ENCODE measurements at places on chromosomes 2 and 18. TPM values are rescaled to one million over a fixed set of nuclear protein-coding genes. Genes with fewer than 3 reads are reported as not detected.

The RAB1A gene
- 143 TPM for total RNA-seq

The UNC80 gene
- total RNA-seq = not detected

The FAHD2B gene
- 9.4 TPM for total RNA-seq

The PLCL1 gene
- total RNA-seq = 0.31 TPM

DNA sequence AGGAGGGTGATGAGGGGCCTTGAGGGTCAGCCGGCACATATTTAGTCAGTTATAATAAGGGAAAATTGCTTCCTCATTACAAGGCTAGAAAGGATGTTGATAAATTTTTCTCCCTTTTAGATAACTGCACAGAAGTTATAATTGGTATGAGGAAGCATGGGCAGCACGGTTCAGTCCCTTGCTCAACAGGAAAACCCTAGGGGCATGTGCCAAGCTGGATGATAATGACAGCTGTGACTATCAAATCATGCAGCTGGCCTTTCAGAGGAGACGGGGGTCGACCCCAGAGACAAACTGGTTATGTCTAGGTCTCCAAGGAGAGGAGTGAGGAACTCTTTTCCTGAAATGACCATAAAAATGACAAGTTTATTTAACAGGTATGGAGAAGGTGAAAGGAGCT, 448.1 kb upstream of the VRK2 start:
- DNase-seq = no peak

DNA sequence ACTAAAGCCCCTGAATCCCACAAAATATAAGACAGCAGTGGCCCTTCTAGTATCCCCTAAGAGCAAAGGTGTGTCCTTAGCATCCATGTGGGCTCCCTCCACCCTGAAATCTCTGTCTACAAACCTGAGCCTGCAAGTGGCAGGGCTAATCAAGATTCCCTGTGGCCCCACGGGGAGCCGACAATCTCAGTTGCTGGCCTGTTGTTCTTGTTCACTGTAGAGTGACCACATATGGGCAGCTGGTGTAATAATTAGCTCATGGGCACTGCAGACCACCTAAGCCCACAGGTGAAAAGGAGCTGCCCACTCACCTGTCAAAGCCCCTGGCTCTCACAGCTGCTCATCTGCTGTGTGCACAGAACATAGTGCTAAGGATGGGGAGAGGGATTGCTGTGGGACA, 102.3 kb downstream of the MRO start:
- no peak for DNase-seq

GRCh38 chr2:182456784-182457183, 29.9 kb upstream of the PDE1A start:
- no peak for DNase-seq

- DNase-seq = no peak
Measured at GRCh38 chr2:72682061-72682460, 143.8 kb downstream of the EXOC6B start.

GRCh38 chr2:37855283-37856041, 69.6 kb upstream of the RMDN2 start:
- no peak for DNase-seq

GRCh38 chr2:219486380-219486959, 12.2 kb upstream of the GMPPA start:
- no peak for DNase-seq

- no peak for DNase-seq
Measured at GRCh38 chr2:160091381-160091780, 29.0 kb upstream of the PLA2R1 start.

GRCh38 chr2:201107624-201108023, 8.3 kb upstream of the CFLAR start:
- no peak for DNase-seq

DNA sequence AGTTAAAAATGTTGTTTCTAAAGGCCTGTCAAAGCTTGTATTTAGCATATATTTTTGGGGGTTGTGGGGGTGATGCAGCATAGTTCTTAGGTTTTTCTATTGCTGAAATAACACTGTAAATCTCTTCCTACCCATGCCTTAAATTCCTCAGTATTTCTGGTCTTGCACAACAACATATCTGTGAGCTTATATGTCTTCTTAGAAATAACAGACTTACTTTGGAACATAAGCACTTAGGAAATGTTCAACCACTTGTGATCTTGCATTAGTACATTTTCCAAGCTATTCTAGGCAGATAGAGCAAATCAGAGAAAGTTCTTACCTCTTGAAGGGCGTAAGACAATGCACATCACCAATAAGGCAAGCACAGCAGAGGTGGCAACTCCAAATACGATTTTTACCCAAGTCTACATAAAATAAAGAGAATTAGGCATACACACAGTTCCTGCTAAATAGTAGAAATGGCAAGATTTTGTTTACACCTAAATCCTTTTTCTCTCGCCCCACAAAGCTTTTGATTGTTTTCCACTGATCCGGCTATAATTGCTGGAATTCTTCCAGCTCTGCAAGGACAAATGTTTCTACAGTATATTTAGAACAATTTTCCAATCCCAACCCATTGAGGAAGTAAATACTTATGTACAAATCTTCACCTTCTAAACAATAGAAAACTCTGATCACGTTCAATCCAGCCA, 512 bp downstream of the FAP start:
- DNase-seq = no peak

DNA sequence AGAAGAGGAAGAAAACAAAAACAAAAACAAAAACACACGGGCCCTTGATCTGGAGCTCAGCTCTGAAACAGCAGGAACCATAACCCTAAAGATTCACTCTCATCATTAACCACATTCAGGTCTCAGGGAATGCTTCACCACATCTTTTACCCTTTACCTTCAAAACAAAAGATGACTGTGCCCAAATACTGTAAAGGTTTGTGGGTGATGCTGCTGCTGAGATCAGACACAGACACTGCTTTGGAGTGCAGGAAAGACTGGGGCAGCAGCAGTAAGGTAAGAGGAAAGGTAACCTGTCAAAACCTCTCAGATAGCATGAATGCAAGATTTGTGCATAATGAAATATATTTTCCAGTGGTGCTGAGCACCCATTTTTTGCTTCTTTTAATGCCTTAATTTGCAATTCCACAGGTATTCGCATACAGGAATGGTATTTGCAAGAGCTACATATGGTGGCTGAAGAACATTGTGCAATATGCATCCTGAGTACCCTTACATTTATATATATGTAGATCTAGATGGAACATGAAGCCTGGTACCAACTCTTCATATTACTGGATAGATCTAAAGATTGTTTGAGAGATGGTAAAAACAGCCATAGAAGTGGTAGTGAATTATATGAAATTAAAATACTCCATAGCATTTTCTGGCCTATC, 4.1 kb upstream of the FLACC1 start:
- no peak for DNase-seq

- no peak for DNase-seq
Measured at GRCh38 chr2:99974275-99974674, 168.1 kb downstream of the AFF3 start.
